ENCODE measurements at places on chromosomes 1 and 21.

DNA sequence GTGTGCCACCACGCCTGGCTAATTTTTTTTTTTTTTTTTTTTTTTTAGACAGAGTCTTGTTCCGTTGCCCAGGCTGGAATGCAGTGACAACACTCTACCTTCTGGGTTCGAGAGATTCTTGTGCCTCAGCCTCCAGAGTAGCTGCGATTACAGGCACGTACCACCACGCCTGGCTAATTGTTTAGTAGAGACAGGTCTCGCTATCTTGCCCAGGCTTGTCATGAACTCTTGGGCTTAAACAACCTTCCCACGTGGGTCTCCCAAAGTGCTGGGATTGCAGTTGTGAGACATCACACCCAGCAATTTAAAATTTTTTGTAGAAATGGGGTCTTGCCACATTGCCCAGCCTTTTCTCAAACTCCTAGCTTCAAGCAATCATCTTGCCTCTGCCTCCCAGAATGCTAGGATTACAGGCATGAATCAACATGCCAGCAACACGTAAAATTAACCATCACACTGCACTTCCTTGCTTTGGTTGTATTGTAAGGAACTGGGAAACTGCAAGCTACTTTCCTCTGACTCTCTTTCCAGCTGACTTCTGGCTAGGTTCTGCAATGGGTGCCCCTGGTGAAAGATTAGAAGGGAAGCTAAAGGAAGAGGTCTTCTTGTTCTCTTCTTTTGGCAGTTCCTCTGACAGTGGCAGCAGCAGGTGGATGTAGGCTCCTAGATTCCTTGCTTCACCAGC is 13.9 kb upstream of the IL6R start:
- DNase-seq = no peak

DNA sequence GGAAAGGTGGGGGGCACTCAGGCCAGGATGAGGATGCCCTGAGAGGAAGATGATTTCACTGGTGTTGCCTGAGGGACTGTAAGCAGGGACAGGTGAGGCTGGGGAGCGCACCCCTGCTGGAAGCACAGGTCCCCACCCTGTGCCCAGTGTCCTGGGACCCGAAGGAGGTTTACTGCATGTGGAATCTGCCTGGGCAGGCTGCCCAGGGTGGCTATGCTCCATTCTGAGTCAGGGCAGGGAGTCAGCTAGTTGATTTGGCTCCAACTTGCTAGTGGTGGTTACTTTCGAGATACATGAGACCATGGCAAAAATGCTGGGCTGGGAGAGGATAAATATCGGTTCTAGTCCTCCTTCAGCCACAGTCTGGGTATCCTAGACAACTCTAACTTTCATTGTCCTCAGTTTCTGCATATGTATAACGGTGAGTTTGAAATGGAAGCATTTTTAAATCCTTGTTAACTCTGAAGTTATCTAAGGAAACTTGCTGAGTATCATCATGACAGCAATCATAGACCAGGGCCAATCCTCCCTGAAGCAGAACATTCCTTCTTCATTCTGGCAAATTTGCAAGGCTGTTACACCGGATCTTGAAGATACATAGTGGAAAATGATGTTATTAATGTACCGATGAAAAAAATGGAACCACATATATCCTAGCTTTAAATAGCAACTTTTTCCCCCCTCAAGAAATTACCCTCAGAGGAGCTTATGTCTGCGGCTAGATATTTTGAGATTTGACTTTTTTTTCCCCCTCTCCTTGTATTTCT is 7.7 kb downstream of the TLR5 start:
- DNase-seq = no peak

- DNase-seq = no peak
Measured at GRCh38 chr21:34186109-34186719, 112.8 kb downstream of the MRPS6 start.

DNA sequence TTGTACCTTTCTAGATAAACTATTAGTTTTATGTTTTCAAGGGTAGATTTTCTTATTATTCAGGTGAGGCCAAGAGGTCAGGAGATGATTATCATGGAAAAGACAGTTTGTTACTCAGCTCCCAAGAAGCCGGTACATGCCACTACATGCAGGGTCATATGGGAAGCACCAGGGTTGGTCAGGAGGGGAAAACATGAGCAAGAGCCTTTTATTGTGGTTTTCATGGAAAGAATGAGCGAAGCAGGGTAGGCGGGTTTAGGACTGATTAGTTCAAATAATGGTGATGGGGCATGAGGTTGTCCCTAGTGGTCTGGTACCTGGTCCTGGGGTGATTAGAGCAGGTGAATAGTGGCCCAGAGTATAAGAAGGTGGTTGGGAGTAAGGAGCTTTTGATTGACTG is 189.9 kb downstream of the APP start:
- DNase-seq = no peak

DNA sequence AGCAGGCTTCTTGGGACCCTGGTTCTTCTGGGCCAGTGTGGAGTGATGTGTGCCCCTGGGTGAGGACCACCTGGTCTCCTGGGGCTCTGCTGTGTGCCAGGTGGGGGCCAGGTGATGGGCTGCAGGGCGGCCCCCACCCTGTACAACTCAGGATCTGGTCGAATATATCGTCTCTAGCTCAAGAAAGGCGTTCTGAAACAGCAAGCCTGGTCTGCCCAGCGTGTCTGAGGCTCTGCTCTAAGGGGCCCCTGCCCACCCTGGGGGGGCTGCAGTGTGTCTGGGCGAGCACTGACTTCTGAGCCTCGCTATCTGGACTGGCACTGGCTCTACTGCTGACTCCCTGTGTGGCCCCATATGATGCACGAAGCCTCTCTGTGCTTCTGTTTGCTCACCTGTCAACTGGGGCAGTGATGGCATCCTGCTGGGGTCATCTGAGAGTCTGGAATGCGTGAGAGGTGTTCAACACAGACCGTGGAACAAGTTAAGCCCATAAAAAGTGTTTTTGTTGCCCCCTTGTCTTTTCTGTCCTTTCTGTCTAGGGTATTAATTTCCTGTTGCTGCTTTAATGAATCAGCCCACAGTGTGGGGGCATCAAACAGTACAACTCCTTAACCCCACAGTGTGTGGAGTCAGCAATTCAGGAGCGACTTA is 56.0 kb upstream of the TRAPPC10 start:
- no peak for DNase-seq

- peak; percentile 78 for DNase-seq
Measured at GRCh38 chr1:26285366-26286063, 5.6 kb downstream of the SH3BGRL3 start.

DNA sequence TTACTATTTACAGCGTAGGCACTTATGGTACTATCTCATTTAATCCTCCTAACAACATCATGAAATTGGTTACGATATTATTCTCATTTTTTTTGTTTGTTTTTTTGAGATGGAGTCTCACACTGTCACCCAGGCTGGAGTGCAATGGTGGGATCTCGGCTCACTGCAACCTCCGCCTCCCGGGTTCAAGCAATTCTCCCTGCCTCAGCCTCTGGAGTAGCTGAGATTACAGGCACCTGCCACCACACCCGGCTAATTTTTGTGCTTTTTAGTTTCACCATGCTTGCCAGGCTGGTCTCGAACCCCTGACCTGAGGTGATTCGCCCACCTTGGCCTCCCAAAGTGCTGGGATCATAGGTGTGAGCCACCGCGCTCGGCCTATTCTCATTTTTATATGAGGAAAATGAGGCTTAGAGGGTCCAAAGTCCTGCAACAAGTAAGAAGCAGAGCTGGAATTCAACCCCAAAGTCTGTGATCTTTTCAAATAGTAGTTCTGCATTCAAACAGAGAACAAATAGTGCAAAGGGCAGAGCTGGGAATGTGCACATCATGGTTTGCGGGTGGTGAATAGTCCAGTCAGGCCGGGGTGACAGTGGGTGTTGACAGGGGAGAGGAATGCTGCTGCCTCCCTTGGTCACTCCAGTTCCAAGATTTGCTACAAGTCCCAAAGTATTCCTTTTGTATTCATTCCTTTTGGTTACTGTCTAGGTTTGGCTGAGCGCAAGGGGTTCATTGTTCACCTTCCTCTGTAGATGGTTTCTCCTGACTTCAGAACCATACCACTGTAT is 4.6 kb downstream of the PRUNE1 start:
- no peak for DNase-seq

GRCh38 chr1:194600716-194601115 is 1414.3 kb upstream of the B3GALT2 start:
- no peak for DNase-seq

- no peak for DNase-seq
Measured at GRCh38 chr1:56644919-56645676, at the start of gene PRKAA2. Gene PRKAA2, plus strand, starts transcription at chr1:56645314. Its CDS starts 74 bp downstream, at chr1:56645388.

GRCh38 chr1:148264374-148265276 is 112.5 kb upstream of the NBPF11 start:
- no peak for DNase-seq

- DNase-seq = no peak
Measured at GRCh38 chr1:951364-951763, 7.7 kb downstream of the NOC2L start.

DNA sequence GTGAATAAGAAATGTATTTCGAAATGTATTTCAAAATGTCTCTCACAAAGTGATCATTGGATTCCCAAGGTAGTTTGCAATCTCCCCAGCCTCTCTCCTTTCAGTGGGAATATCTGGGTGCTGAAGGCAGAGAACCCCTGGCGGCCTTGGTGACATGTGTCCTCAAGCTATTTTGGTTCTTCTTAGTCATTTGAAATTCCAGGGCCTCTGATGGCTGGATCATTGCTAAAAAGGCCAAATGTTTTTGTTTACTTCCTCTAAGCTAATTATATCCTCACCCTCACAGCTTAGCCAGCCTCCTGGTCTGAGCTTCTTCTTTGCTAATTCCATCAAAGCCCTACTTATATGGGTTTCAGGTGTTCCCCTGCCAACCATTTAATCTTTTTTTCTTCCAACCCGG is 71.2 kb downstream of the LRRC40 start:
- DNase-seq = no peak

GRCh38 chr21:29196670-29197191 is 66.3 kb downstream of the MAP3K7CL start:
- no peak for DNase-seq

All from NAMALWA (cell line).